ENCODE measurements at places on chromosomes 6 and 20.

- no peak for DNase-seq
Measured at GRCh38 chr6:53888931-53889330, 94.1 kb downstream of the LRRC1 start.

- no peak for DNase-seq
Measured at GRCh38 chr6:85107701-85108100, 342.2 kb upstream of the NT5E start.

DNA sequence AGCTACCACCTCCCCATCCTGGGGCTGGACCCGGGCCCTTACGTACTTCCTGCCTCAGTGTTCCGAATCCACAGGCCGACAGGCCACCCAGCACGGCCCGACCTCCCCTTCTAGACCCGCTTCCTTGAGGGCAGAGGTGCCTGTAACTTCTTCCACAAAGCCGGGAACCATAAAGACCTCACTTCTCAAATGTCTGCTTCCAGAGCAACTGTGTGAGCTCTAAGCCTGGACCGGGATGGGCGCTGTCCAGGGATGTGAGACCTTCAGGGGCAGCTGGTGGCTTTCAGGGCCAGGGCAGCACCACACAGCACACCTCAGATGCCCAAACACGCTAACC, 9.3 kb downstream of the SLC2A4RG start:
- DNase-seq = no peak

- no peak for DNase-seq
Measured at GRCh38 chr6:143346004-143346403, 104.5 kb downstream of the ADAT2 start.

DNA sequence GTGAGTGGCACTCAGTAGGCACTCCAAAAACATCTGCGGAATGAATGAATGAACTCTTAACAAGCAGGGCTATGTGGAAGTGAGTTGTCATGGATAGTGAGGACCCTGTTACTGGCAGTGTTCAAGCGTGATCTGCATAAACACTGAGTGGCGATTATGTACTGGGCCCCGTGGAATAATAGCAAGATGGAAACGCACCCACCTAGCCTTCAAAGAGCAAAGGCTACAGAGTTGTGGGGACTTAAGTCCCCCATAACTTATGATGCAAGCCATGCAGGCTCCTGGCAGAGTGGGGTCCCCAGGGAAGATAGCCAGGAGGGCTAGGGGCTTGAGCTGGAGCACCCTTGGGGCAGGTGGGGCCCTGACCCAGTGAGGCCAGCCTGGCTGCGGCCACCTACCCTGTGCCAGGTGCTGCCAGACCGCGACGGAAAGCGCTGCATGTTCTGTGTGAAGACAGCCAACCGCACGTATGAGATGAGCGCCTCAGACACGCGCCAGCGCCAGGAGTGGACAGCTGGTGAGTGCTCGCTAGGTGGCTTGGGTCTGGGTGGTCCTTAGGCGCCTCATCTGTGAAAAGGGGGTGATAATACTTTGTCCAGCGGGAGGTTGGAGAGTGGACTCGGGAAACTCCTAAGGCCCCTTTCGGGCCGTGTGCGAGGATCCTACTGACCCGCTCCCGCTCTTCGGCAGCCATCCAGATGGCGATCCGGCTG, 20.0 kb downstream of the DEF6 start:
- no peak for DNase-seq

DNA sequence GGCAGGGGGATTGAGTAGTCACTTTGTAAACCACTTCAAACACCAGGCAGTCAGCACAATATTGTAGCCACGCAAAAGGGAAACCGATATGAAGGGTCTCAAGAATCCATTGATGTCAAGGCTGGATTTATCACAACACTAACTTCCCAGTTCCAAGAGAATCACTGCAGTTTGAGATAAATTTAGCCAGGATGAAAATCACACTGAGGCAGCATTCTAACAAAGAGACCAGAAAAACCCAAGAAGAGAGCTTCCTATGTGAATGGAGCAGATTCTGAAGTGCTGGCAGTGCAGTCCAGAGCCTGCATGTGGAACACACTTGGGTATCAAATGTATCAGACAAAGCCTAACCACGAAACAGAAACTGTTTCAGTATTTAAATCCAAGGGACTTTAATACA, 84.6 kb downstream of the KIF16B start:
- no peak for DNase-seq
